ENCODE measurements at places on chromosomes 3 and 15.

DNA sequence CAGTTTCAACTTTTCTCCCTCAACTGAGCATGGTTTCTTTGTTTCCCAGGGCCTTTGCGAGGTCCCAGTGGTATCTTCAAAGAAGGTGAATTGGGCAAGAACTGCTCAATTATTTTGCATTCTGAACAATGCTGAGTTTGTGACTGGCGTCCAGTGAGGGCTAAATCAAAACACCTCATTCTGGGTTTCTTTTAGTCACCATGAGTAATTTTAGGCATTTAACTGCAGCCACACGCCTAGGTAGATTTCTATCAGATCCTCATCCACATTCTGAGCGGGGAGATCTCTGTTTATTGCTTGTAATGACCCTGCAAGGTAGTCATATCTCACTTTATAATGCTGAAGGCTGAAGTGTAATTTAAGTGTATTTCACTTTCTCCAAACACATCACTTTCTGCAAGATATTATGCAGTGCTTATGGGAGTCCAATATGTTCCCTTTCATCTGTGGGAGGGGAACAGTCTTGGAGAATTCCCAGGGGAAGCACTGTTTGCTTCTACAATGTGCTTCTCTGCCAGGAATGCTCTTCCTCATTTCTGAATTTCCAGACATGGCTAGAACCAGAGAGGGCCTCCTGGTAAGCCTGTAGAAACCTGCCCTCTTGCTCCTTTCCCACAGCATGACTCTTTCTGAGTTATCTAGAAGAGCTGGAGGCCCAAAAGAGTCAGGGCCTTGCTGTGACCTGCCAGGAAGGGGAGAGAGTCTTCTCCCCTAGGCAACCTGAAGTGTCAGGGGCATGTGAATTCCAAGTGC, 91.7 kb downstream of the FRMD4B start:
- DNase-seq, result peak; percentile 44

- no peak for DNase-seq
Observed at GRCh38 chr3:39279745-39280517, at the start of gene CX3CR1. Gene CX3CR1, minus strand, starts transcription at chr3:39280036. Its CDS starts 13,527 bp downstream, at chr3:39266509.

DNA sequence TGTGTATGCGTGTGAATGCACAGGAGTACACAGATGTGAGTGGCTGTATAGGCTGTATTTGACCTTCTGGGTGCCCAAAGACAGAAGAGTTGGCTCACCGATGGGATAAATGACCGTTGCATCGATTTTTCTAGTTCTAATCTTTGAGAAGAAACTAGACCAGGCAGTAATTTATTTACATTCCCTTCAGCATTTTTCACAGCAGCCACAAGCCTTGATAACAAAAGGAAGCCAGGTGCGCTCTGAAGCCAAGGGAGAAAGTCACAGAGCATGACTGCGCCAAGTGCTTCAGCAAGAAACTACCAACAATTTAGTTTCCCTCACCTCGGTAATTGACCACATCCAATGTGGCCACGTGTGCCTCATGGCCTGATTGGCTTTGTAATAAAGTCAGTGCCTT, 5.9 kb upstream of the FAM3D start:
- no peak for DNase-seq

GRCh38 chr3:55608301-55608937, 121.3 kb upstream of the WNT5A start:
- DNase-seq, result no peak

GRCh38 chr15:100615801-100616200, 13.4 kb downstream of the ASB7 start:
- no peak for DNase-seq

- DNase-seq, result no peak
Observed at GRCh38 chr3:140188285-140188684, 253.3 kb downstream of the CLSTN2 start.

GRCh38 chr15:45476410-45476809, 46.1 kb downstream of the SLC30A4 start:
- DNase-seq, result no peak

GRCh38 chr3:134998158-134998557, 203.1 kb downstream of the EPHB1 start:
- DNase-seq, result no peak

DNA sequence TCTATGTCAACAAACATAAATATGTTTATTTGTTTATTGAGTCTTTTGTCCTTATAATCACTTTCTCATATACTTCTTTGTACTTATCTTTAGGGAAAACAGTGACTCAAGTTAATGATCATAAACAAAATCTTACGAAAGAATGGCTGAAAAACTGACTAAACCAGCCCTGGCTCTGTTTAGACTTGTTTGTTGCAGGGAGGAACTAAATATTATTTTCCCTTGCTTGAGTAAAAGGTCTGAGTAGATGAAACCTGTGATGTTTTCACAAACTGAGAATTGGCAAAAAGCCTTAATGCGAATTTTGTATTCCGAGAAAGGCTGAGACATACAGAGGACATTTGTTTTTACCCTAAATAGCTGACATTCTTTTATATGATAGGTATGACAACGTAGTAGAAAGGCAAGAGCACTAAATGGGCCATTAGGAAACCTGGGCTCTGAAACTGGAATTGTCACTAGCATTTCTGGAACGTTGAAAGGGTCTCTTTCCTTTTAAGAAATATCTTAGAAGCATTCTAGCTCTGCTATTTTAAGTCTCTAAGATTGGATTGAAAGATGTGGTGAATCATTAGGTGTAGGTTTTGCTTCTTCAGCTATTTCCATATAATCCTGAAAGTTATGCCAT, 18.2 kb upstream of the CLDN16 start:
- DNase-seq, result no peak

DNA sequence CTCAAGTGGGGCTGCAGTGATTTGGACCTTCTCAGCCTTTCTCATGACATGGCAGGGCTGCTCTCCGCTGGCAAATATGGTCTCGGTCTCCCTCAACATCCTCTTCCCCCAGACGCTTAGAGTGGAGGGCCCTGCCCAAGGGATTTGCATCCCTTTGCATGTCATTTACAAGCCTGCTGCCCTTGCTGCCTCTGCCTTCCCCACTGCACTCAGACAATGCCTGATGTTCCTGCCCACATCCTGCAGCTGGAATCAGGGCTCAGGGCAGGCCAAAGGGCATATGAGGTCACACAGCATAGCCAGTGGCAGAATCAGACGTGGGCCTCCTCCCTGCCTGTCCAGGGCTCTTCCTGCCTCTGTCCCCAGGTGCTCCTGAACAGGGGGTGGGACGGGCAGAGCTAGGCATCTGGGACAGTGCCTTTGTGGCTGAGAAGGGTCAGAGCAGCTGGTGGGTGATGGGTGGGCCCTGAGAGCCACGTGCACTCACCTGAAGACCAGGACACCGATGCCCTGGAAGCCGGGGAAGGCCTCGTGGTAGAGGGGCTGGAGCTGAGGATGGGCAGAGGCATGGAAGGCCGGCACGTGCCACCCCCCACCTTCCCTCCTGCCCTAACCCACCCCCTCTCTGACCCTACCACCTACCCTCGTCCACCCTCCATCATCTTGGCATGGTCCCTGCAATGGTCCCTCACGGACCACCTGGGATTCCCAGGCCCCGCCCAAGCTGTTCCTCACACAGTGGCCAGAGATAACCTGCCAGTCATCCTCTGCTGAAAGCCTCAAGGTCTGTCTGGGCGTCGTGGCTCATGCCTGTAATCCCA, 27.4 kb upstream of the GOLGA6C start:
- DNase-seq, result no peak

DNA sequence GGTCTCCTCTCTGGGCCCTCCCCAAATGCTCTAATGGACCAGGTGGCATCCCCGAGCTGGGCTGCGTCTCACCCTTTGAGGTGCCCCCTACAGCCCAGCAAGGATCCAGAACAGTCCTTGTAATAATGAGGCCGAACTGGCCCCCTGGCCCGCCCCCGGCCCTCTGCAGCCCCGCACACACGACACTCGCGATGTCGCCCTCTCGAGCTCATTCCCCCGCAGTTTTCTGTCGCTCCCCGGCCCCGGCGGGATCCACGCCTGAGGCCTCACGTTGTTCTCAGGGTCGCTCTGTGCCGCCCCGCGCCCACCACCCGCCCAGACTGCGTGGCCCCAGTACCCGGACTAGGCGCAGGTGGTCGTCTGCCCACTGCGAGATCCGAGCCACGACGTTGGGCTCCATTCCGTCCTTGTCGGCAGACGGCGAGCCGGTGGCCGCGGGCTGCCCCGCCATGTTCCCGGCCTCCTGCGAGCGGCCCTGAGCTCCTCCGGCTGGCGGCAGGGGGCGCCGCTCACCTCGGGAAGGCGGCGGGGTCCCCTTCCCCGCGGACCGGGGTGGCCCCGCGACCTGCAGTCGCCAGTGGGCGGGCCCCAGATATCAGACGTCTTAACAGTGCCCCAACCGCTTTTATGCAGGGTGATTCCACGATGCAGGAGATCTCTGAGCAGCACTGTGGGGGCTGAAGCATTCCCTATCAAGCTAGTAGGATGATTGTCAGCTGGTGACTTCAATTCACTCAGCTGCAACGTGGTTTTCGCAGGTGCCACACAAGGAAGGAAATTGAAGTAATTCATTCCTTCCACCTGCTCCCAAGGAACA, at the start of gene C3orf33:
Gene C3orf33, minus strand, starts transcription at position 477 of the 817 bp plus-strand sequence. Its CDS starts 26 bp downstream, at position 451.
- DNase-seq, result peak; percentile 84

- DNase-seq, result no peak
Observed at GRCh38 chr3:192928720-192929119, 11.1 kb upstream of the MB21D2 start.

DNA sequence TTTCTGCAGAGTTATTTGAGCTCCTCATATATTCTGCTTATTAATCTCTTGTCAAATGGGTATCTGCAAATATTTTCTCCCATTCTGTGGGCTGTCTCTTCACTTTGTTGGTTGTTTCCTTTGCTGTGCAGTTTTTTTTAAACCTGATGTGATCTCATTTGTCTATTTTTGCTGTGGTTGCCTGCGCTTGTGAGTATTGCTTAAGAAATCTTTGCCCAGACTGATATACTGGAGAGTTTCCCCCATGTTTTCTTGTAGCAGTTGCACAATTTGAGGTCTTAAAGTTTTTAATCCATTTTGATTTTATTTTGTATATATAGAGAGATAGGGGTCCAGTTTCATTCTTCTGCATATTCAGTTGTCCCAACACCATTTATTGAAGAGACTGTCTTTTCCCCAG, 102.3 kb downstream of the POLQ start:
- no peak for DNase-seq

DNA sequence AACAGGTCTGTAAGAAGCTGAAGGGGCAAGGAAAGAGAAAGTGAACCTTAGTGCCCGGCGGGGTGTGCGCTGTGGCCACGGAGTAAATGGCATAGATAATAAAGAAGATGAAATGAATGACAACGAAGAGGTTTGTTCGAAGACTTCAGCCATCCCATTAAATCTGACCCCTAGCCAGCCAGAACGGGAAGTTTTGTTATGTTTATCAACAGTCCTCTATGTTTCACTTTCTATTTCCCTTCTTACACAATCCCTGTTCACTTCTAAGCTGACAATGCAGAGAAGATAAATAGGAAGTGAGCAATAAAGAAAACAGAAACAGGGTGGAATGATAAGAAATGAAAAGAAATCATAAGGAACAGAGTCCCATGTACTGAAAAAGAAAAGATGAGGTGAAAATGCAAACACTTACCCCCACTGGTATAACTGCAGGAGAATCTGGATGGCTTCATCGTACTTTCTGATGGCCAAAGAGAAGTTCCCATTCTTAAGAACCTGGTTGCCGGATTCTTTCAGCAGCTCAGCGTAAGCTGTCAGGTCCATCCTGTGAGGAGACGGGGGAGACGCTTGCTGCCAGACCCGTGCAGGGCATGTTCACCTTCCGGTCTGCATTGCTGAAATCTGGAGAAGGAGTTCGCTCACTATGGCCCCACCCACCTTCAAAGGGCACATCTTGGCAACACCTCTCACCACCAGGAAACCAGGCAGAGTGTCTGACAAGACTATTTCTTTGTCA, 36.8 kb downstream of the TRANK1 start:
- peak; percentile 53 for DNase-seq

DNA sequence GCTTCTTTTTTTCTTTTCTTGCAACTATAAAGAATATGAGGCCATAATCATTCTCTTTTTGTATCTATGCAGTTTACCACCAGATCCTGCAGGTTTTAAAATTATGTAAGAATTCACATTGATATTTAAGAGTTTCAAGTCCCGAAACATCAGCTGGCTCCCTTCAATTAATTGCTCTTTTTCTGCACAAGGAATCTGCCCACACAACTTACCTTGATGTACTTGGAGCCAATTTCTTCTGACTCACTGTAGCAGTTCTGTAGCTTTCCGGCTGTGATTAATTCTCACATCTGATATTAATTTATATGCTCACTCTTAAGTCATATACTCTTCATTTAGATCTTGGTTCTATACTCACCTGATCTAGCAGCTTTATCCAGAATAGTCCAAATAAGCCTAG, 781.8 kb downstream of the CADM2 start:
- no peak for DNase-seq

- peak; percentile 50 for DNase-seq
Observed at GRCh38 chr15:41933771-41934170, 38.6 kb downstream of the EHD4 start.

- DNase-seq, result peak; percentile 17
Observed at GRCh38 chr3:72830452-72831223, 17.6 kb downstream of the SHQ1 start.

GRCh38 chr3:138253609-138254008, 66.5 kb downstream of the ARMC8 start:
- DNase-seq, result no peak

- DNase-seq, result no peak
Observed at GRCh38 chr15:67841513-67841762, 1.6 kb upstream of the RNU6-1 start.

DNA sequence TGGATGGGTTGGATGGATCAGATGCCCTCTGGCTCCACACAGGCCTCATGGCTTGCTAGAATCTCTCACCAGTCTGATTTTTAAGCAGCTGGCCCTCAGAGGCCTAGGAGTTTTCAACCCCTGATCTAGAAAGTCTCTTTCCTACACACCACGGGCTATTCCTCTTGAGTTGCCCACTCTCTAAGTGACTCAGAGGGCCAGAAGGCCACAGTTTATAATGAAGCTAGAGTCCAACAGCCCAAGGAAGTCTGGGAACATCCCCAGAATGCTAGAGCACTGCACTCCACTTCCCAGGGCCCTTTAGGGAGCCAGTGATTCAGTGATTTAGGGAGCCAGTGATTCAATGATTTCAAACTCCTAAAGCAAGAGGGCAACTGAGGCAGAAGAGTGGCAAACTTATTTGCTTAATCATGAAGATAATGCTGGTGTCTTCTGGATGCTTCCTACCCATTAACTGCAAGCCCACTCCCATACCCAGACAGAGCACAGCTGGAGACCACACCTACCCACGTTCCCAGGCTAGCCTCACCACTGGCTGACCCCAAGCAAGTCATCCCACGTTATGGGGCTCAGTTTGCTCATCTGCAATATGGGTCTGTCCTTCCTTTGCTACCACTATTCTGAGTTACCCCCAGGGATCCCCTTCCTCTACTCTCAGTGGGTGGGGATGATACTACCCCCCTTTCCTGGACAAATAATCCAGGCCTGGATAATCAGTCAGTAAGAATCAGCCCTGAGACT, 36.7 kb downstream of the ABTB1 start:
- DNase-seq, result no peak

DNA sequence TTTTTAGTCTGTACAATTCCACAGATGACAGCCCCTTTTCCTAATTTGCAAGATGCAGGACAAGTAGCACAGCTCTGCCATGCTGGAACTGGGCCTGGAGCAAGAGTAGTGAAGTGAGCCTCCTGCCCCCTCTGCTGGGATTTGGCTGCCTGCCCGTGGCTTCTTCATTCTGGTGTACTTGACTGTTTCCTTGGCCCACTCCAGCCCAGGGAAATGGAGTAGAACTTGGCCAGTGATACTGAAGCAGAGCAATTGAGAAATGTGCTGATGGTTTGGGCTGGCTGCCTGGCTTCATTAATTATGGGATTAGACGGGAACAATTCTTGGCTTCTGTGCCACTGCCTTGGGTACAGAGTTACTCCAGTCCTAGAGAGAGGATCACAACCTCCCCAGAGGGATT, 2.8 kb downstream of the GPD1L start:
- DNase-seq, result no peak

Measured in AG08395 (cell line).